ENCODE measurements at places on chromosomes 6 and 20.

DNA sequence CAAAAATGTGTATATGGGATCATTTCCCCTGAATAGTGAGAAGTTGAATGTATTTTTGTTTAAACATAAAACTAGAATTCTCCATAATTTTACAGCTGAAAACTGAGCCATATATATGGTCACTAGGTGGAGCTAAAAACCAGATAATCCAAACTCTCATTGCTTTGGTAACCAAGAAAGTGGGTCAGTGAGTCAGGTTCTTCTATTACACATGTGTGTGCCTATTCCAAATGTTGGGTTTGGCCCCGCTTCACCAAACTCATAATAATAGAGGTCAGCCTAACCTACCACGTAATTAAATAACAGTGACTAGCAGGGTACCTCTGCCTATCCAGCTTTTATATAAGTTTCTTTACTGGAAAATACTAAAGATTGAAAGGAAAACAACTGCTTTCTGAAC lies 19.3 kb upstream of the RNGTT start:
- peak; percentile 32 for DNase-seq

DNA sequence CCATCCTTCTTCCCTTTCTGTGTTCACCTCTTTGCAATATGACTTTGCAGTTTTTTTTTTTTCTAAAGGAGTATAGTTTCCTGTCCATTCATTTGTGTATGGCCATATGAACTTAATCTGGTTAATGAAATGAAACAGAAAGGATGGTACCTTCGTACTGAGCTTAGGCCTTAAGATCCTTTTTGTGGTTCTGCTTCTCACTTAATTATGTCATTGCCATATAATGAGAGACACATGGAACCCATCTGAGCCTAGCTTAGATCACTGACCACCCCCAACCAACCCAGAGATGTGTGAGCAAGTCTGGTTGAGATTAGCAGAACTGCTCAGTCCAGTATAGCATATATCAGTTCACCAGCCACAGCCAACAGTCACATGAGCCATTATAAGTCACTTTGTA lies 1179.6 kb downstream of the HACE1 start:
- no peak for DNase-seq

- no peak for DNase-seq
Observed at GRCh38 chr20:58645412-58645968, 5.6 kb upstream of the STX16 start.

- DNase-seq = no peak
Observed at GRCh38 chr20:23404196-23404595, 17.1 kb downstream of the NAPB start.

GRCh38 chr6:147220345-147220744 lies 16.1 kb downstream of the STXBP5 start:
- no peak for DNase-seq

DNA sequence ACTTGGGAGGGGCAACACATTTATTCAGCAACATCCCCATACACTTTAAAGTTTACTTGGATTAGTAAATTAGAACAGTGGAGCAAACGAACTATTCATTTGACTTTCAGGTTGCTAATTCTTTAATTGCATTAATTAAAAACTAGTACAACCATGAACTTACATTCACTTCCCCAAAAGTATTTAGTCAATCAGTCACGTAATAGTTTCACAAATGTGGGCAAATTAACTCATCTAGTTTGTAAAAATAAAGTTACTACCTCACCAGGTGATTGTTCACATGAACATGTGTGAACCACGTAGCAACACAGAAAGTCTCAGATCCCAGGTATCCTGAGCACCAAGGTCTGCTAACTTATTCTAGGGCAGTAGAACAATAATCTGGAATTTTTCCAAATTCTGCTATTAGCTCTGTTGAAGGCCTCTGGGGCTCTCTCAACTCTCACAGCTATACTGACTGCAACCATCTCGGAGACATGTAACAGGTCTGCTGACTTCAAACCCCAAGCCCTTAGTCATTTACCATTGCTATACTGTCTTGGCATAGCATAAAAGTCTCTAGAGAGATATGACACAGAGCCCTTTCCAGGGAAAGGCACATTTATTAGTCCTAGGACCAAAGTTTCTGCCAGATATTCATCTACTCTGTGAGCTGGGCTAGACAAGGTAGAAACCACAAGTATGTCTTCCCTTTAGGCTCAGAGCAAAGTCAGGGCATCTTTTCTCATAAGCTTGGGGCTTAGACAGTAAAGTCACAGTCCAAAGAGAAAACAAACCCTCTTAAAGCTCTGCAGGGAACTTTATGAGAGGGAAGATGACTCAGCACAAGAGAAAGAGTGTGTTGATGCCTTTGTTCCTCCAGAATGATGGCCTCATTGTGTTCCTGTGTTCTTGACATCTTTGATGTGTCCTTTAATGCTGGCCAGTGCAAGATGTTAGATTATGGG lies 50.9 kb upstream of the CCDC28A start:
- DNase-seq = no peak

GRCh38 chr20:35007891-35008290 lies 52.2 kb downstream of the MYH7B start:
- DNase-seq = no peak

DNA sequence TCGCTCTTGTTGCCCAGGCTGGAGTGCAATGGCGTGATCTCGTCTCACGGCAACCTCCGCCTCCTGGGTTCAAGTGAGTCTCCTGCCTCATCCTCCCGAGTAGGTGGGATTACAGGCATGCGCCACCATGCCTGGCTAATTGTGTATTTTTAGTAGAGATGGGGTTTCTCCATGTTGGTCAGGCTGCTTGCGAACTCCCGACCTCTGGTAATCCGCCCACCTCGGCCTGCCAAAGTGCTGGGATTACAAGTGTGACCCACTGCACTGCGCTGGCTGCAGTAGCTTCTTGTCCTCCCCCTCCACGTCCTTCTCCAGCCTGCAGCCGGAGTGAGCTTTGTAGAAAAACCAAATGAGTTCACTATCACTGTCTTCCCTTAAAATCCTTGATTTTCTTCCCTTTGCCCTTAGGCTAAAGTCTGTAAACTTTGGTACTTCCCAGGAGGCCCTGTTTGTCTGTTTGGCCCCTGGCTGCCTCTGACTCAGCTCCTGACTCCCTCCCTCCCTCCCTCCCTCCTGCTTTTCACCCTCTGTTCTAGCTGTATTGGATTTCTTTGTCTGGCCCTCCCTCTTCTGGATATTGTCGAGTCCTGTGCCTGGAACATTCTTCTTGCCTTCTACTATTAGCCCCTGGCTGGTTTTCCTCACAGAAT lies 12.9 kb downstream of the PARD6B start:
- no peak for DNase-seq

DNA sequence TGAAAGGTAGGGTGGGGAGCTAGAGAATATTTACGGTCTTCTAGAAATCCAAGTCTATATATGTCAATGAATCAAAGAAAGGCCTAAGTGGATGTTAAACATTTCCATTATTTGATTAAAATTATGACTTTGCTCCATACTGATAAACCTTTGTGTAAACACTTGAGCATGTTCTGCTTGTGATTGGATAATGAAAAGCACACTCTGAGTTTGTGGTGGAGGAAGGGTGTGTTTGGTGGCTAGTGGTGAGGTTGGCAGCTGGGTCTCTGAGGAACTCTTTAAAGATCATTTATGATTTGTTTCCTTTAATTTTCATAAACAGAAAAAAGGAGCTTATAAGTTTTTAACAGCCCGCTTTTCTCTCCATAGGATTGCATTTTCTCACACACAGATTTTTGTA lies 84.7 kb downstream of the RFPL4B start:
- no peak for DNase-seq

- DNase-seq = peak; percentile 87
Observed at GRCh38 chr6:13924146-13924948, 405 bp upstream of the RNF182 start.

GRCh38 chr6:128742900-128743299 lies 140.0 kb upstream of the LAMA2 start:
- no peak for DNase-seq

GRCh38 chr6:56794421-56794820 lies 151.7 kb upstream of the DST start:
- DNase-seq = no peak

Measured in neuronal stem cell (in vitro differentiated cells).